Left cardiac atrium (tissue), 4 donors: ENCODE measurements at places on chromosomes 7 and 10. TPM values are rescaled to one million over a fixed set of nuclear protein-coding genes. Genes with fewer than 3 reads are reported as not detected.

DNA sequence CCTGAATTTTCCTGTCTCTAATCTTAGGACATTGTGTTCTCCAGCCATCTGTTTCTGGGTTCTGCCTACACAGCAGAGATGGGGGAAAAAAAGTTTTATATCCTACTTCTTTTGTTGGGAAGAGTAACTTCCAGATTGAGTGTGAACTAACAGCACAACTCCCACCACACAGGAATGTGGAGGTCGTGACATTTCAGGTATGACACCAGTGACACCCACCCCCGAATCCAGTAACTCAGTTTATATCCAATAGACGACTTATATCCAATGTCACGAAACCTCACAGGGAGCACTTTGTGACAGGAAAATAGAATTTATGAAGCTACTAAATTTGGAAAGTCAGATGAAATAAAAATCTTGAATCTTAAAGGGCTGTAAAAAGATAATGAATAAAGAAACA, 211.9 kb upstream of the GRM3 start:
- DNase-seq = no peak

DNA sequence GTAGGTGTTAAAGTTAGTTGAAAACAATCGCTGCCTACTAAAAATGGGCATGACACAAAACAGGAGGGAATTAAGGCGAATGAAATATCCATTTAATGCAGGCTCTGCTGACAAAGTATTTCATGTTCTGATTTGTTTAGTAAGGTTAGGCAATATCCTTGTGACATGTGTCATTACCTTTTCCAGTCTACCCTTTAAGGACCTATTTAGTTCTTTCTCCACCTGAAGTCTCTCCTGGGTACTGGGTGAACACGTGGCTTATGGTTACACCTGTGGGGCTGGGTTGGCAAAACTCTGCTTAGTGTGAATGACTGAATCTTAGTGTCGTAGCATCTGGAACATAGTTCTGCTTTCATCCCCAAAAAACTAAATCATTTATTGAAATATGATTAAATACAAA, 313.5 kb downstream of the CCDC3 start:
- no peak for DNase-seq

Gene ARF5
- 91.1 TPM for total RNA-seq

DNA sequence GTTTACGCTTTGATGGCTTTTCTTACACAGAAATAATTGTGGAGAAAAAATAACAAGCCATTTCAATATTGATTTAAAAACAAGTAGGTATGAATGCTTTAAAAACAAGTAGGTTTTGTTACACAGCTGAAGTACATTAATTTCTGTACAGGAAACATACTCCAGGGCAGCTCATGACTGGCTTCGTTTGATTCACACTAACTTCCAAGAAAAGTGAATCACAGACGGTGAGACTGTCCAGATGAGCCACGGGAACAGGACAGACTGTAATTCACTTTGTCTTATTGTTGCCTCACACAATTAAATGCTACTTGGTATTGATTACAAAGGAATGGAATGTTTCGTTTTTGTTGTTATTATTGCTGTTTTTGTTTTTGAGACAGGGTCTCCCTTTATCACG, 26.6 kb upstream of the SNX10 start:
- DNase-seq = no peak

DNA sequence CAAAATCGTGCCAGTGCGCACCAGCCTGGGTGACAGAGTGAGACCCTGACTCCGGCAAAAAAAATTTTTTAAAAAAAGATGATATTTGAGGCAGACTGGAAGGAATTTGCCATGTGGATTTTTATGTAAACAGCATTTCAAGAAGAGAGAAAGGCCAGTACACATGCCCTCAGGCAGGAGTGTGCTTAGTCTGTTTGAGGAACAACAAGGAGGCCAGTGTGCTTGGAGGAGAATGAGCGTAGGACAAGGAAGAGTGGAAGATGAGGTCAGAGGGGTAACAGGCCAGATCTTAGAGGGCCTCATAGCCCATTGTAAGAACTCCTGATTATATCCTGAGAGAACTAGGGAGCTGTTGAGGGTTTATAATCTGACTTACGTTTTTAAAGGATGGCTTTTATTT, 17.2 kb upstream of the STRIP2 start:
- no peak for DNase-seq

DNA sequence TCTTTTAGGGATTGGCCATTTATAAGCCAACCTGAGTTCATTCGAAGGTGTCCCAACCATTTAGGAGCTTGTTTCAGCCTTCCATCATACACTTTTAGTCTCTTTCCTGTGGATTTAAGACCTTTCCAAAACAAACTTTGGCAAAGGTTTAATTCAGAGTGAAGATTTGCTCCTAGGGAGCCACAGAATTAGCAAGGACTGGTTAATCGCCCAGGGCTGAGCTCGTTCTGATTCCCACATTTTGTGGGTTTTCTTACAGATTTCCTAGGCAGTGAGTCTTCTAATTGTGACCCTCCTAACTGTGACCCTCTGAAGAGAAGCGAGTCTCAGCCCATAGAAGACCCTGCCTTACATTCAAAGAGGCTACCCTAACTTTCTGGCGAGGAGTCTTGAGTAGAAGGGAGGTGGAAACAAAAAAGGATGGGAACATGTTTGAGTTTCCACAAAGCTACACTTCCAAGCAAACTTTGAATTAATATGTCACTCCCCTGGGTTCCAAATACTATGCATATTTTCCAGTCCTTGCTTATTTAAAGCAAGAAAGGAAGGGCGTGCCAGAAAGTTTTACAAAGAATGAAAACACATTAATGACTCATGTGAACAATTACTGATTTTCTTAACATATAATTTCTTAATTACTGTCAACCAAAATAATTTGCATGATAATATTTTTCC, 118.3 kb downstream of the ARID5B start:
- DNase-seq = no peak

- DNase-seq = no peak
Measured at GRCh38 chr7:74519395-74519794, 65.7 kb downstream of the GTF2IRD1 start.

Gene SPDYE11
- total RNA-seq = not detected

DNA sequence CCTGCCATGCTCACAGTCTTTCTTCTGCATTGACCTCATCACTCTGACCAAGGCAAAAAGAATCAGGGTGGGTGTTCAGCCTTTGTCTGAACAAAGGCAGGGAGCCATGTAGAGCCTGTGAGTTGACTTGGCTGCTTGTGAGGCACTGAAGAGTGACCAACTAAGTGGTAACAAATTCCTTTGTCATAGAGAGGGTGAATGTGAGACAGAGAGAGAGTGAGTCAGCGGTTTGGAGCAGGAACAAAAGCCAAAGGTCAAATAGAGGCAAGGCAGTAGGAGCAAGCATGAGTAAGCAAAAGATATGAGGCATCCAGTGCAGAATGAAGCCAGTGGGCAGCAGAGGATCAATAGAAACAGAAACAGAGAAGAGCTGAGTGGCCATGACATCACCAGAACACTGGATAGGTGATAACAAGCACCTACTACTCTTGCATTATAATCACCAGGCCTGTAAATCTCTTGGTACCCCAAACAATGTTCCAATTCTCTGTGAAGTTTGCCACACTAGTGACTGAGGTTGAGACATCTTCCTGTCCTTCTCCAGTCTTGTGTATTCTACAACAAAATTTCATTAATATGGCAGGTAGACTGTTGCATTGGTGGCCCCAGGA, 116.2 kb upstream of the LAMB4 start:
- peak; percentile 31 for DNase-seq

GRCh38 chr7:100570954-100571828, 2.5 kb downstream of the SAP25 start:
- no peak for DNase-seq

GRCh38 chr10:4941540-4942330, 21.5 kb upstream of the AKR1C1 start:
- DNase-seq = no peak

DNA sequence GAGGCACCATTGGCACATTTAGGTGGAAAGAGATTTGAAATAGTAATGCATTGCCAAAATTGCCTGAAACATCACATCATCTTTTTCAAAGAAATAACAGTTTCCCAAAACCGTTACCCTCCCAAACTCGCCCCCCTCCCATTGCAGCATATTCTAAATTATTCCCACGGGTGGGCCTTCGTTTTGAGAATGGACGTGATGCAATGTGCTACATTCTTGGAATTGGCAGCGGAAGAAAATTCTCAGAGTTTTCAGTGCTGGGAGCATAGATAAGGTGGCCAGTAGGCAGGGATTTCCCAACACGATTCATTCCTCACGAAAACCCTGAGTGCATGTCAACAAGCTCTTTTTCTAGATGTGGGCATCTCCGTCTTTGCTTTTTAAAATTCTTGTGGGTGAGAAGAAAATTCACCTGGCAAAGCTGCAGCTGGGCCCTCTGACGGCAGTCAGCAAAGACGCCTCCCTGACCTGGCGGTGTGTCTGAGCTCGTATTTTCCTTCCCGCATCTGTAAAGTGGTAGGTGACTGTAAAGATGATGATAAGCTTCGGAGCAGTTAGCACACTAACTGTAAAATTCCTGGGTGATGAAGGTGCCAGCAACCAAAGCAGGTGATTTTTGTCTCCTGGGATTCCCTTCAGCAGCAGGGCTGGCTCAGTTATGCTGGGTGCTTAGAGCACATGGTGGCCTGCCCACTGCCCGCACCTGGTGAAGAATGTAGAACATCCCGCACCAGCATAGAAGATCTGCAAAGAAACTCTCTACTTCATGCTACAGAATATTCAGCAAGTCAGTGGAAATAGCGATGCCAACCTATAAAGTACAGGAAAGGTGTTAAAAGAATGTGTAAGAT, 141.9 kb upstream of the KLF6 start:
- no peak for DNase-seq

Gene FAM180A
- total RNA-seq = 2.0 TPM

- DNase-seq = no peak
Measured at GRCh38 chr10:49080071-49080470, 35.3 kb downstream of the VSTM4 start.

DNA sequence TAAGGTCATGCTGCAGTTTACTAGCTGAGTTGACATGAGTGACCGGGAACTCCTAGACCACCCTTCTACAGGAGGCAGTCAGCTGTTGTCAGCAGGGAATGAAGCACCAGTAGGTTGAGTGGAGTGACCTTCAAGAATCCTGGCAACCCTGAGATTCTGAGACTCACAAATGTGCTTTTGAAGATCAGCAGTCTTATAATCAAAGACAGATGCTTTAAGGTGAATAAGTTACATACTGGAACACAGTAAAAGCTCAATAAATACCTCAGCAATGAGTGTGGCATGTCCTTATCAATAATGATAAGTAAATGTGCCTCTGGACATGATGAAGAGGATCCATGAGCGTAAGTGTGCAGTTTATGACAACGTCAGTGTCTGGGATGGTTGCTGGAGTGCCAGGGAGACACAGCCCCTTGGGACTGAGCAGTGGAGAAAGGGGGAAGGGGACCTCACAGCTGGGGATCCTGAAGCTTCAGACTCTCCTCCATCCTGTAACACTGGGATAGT, 11.9 kb upstream of the OR6V1 start:
- DNase-seq = no peak

Gene C7orf33
- not detected for total RNA-seq

- no peak for DNase-seq
Measured at GRCh38 chr10:45466784-45467183, 92.8 kb downstream of the ALOX5 start.

- no peak for DNase-seq
Measured at GRCh38 chr7:1503390-1503789, 799 bp downstream of the INTS1 start.

Gene PAX4
- total RNA-seq = not detected

- DNase-seq = no peak
Measured at GRCh38 chr7:155705623-155706360, 61.3 kb downstream of the RBM33 start.

GRCh38 chr7:117961235-117961634, 88.0 kb upstream of the CTTNBP2 start:
- no peak for DNase-seq

- DNase-seq = no peak
Measured at GRCh38 chr10:100715445-100716385, 29.7 kb upstream of the PAX2 start.

GRCh38 chr7:32428546-32428945, 61.6 kb downstream of the LSM5 start:
- no peak for DNase-seq

GRCh38 chr10:114782666-114783065, 38.9 kb upstream of the FHIP2A start:
- DNase-seq = no peak

Gene HELLS
- 3.2 TPM for total RNA-seq

DNA sequence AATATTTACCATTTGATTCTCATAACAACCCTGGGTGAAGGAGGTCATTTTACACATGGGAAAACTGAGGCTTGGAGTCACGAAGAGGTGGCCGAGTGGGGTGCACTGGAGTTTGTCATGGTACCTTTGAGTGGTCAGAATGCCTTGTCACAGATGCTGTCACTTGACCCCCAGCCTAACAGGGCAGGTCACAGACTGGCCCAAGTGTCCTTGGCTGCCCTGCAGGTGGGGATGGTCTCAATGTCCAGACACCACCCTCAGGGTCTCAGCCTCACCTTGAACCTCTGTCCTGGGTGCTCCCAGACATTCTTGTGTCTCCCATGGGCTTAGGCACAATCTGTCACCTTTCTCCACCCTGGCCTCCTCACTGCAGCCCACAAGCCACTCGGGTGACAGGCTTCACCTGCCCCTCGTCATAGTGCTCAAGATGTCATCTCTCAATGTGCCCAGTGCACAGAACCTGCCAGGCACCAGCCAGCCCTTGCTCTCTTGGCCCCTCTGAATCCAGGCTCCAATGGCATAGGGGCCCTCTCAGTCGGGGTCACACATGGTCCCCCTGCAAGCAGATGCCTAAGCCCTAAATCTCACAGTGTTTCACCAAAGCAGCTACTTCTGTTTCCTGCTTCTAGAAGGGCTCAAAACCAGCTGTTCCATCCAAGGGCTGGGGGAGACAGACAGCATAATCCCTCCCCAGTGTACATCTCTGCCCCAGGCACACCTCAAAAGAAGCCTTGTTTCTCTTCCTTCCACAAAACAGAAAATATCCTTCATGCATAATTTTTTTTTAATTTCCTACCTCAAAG, 76.8 kb upstream of the NANOS1 start:
- no peak for DNase-seq

DNA sequence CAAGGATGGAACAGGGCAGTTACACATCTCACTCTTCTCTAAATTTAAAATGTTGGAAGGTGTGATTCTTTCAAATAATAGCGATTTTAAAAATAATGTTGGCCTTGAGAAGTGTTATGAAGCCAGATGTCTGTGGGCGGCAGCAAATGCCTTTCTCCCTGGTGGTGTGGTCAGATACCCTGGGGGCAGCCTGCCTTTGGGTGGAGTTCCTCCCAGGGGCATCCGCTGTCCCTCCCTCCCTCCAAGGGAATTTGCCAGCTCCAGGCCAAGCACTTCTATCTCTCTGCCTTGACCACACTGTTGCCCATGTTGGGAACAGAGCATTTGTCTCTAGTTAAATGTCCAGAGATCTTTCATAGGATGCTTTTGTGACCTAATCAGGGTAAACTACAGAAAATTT, 121.4 kb downstream of the POU6F2 start:
- DNase-seq = no peak

Gene MRC1
- total RNA-seq = 82.5 TPM

- DNase-seq = no peak
Measured at GRCh38 chr7:30330134-30331111, 46.0 kb downstream of the ZNRF2 start.

DNA sequence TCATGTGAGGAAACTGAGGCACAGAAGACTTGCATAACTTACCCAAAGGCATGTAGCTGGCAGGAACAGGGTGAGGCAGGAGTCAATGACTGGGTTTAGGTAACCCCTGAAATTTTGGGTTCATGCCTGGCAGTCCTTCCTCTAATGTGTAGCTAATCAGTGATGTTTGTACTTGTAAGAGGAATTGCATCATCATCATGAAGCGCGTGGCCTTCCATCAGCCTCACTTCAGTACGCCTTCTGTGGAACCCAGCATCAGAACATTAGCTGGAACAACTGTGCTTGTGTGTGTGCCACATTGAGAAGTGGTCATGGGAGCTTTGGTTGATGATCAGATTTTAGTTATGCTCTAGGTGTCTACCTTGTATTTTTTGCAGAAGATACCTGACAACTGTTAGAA, 18.2 kb upstream of the STMP1 start:
- no peak for DNase-seq

Gene ASCC1
- total RNA-seq = 28.1 TPM
